ENCODE measurements at places on chromosomes 12 and 14.

DNA sequence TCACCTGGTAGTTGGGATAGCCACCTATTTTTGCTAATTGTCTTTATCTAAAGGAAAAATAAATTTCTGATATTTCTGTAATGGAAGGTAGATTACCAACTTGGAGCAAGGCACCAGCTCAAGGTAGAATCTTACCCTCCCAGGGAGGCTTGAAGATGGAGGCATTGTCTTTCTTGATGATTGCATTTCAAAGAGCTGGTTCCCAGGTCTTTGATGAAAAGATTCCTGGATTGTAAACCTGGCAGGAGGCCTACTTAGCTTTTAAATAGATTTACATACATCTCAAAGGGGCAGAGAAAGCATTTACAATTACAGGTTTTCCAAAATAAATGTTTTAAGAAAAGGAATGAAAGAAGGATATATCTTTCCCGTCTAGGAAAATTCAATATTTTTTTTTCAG lies 729.2 kb downstream of the LRFN5 start:
- DNase-seq, result no peak

DNA sequence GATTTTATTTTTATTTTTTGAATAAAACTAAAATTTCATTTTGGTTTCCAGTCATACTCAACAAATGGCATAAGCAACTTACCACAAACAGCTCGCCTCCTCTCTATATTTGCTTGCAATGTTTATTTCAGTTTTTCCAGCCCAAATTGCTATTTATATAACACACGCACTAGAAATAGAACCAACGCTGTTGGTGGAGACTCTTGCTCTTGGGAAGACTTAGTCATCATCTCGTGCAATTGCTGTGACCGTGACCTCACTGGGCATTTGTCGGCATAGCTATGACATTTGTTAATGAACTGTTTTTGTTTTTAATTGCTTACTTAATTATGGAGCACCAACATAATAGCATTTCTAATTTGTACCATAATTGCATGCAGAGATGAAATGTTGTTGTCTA lies 153.1 kb upstream of the OTX2 start:
- DNase-seq, result no peak

DNA sequence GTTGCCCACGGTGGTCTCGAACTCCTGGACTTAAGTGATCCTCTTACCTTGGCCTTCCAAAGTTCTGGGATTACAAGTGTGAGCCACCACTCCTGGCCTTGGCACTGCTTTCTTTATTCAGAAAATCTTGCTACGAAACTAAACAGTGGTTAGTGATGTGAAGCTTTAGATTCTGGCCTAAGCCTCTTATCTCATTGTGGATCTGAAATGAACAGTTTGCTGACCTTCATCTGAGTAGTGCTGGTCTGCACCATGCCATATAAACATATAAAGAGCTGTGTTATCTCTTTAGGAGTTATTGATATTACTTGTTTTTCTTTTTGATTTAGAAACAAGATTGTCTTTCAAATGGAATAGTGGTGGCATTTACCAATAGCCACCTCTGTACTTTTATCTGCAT lies 22.6 kb downstream of the SRGAP1 start:
- DNase-seq, result no peak

DNA sequence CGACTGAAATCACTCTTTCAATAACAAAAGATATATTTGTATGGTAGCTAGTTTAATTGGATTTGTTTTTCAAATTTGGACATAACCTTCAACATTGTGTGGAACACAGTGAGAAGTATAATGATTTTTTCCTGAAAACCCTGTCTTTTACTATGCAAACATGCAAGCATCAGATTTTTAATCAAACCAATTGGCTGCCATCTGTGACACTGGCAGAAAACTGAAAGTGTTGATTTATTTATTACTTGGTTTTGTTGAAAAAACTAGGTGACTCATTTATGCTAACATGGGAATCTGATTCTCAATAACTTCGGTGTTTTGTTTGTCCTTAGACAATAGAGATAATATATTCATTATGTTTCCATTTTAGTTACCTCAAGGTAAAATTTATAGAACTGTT lies 82.0 kb downstream of the NTS start:
- no peak for DNase-seq

GRCh38 chr12:46268583-46269428 lies at the start of gene SLC38A1:
Gene SLC38A1 (minus strand): TSS chr12:46269043. CDS start chr12:46239800, 29,243 bp downstream.
- no peak for DNase-seq

GRCh38 chr12:119749666-119750065 lies 81.7 kb downstream of the PRKAB1 start:
- no peak for DNase-seq

GRCh38 chr14:64880221-64881121 lies 764 bp upstream of the SPTB start:
- no peak for DNase-seq

DNA sequence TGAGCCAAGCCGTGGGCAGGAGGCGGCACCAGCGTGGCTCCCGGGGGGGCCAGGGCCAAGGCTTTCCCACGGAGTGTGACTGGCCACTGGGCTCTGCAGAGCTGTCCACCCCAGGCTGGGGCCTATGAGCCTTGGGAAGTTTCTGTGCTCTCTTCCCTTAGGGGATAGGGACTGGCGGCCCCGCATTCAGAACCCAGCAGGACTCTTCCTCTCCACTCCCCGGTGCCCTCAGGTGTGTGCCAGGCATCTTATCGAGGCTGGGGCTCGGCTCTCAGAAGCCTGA lies 17.8 kb upstream of the EIF2B2 start:
- no peak for DNase-seq

GRCh38 chr14:88060576-88060975 lies 55.6 kb downstream of the GPR65 start:
- no peak for DNase-seq

- no peak for DNase-seq
Observed at GRCh38 chr14:36426113-36426512, 93.9 kb downstream of the NKX2-1 start.

- no peak for DNase-seq
Observed at GRCh38 chr12:15274561-15274967, 47.7 kb upstream of the PTPRO start.

DNA sequence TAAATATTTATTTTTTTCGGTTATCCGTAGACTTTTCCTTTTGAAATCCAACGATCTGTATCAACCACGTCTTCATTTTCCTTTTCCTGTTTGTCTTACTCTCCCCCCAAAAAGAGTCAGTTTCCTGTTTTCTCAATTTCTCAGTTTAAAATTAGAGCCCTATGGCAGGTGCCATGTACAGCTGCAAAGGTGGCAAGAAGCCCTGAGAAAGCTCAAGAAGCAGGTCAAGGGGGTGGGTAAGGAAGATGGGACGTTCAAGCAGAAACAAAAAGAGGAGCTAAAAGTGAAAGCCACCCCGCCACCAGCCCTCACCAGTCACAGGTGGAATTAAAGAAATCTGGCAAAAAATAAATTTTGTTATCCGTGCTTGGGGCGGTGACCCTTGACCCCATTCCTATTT lies 26.7 kb downstream of the SLC35E3 start:
- DNase-seq, result no peak

DNA sequence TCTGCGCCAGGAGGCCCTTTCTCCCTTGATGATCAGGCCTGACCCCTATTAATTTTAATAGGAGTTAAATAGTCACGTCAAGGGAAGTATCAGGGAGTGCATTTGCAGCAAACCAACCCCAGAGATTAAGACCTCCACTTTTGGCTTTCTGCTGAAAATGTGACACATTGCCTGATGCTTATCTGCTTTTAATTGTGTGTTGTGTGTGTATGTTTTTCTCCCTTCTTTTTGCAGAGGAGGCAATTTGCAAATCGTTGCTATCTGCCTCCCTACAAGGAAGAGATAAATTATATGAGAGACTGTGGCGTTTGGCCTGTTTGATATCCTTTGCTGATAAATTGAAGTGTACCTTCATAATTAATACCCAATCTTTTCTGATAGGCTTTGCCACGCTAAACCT lies 822.9 kb downstream of the VRK1 start:
- no peak for DNase-seq

GRCh38 chr12:95057424-95057823 lies 16.0 kb downstream of the NR2C1 start:
- DNase-seq, result no peak
